ENCODE measurements at places on chromosomes 6 and 20.

- DNase-seq: no peak
These were observed 6.4 kb downstream of the RPS12 start for GRCh38 chr6:132820629-132821381.

DNA sequence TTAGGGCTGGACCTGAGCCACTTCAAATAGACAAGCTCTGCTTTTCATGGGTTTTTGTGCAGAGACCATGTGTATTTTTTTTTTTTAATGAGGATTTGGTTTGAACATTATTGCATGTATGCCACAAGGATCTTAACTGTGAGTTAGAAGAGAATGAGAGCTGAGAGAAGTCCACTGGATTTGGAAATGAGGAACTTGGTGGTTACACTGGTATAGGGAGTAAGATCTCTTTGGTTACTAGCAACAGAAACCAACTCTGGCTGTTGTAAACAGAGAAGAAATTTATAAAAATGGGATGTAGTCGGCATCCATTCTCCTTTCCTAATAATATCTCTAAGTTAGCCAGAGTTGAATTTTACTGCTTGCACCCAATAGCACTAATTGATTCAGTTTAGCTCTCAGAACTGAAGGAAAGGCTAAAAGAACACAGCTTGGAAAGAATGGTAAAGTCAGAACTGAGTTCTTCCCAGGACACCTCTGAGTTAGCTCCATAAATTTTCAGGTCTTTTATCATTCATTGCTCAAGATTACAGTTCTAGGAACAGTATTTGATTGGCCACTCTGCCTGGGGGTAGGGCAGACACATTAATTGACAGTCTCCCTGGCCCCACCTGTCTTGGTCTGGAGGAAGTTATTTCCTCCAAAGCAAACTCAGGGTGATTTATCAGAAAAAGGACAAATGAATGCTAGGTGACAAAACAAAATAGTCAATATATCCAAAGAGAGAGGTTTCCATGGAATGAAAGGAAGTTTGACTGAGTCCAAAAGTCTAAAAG, 3.9 kb upstream of the WFDC2 start:
- no peak for DNase-seq

DNA sequence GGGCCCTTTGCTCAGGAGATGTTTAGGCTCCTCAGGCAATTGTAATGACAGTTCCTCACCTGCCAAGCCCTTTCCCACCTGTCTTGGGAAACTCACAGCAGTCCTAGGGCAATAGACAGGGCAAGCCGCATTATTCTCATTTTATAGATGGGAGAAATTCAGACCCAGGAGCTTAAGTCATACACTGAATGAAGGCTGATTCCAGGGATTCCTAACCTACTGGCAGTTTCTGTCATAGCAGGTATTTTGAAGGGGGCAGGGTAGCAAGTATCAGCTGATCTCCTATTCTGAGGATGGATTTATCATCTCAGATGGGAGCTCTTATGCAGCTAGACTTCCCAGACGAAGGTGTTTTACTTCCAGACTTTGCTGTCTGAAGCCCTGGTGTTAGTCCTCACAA, 61.4 kb upstream of the MYL9 start:
- no peak for DNase-seq

DNA sequence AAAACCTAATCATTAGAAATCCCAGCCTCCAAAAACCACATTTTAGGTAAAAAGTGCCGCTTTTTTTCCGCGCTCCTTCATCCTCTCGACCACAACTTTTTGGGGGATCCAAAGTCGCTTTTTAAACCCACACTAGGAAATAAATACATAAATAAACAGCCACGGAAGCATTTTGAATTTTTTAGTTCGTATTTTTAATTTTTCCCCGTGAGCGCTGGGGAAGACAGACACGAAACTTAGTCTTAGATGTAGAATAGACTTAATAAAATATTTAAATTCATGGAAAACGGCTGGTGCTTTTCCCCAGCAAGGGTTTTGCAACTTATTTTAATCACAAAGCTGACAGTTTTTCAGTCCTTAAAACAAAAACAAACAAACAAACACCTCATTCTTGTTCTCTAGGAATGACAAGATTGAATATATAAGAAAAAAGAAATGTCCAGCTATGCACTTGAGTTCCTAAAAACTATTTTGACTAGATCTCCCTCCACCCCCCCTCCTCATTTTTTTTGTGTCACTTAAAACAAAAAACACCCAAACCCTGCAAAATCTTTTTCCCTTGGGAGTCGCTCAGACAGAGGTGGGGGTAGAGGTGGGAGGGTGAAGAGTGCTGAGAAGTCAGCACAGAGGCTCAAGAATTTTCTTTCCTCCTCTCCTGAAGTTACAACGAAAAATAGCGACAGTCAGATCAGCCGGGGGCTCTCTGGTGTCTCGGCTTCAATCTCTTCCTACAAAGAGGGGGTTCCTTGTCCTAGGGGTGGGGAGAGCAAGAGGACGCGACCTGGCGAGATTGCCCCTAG, 43.4 kb upstream of the SUPT3H start:
- DNase-seq: no peak

GRCh38 chr20:53195876-53196610, 223.9 kb downstream of the TSHZ2 start:
- no peak for DNase-seq

All from renal pelvis (tissue), 12 donors.